Activated CD4-positive, alpha-beta T cell treated with anti-CD3 and anti-CD28 coated beads for 24 hours (primary cell): ENCODE measurements at places on chromosomes 12 and 14.

DNA sequence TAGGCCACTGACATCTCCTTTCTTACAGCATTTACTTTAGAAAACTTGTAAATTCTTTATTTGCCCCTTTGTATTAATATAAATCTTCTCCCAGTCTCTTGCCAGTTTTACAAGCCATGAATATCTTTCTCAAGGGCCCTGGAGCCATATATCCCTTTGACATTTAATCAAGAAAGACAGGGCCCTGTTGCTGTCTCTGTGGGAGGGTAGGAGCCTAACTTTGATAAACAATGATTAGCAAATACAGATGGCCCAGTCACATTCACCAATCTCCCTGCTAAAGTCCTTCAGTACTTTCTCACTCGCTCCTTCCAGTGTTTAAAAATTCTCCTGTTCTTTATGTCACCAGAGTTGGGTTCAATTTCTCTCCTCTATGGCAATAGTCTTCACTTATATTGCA is 479.8 kb upstream of the USP15 start:
- DNase-seq = no peak

DNA sequence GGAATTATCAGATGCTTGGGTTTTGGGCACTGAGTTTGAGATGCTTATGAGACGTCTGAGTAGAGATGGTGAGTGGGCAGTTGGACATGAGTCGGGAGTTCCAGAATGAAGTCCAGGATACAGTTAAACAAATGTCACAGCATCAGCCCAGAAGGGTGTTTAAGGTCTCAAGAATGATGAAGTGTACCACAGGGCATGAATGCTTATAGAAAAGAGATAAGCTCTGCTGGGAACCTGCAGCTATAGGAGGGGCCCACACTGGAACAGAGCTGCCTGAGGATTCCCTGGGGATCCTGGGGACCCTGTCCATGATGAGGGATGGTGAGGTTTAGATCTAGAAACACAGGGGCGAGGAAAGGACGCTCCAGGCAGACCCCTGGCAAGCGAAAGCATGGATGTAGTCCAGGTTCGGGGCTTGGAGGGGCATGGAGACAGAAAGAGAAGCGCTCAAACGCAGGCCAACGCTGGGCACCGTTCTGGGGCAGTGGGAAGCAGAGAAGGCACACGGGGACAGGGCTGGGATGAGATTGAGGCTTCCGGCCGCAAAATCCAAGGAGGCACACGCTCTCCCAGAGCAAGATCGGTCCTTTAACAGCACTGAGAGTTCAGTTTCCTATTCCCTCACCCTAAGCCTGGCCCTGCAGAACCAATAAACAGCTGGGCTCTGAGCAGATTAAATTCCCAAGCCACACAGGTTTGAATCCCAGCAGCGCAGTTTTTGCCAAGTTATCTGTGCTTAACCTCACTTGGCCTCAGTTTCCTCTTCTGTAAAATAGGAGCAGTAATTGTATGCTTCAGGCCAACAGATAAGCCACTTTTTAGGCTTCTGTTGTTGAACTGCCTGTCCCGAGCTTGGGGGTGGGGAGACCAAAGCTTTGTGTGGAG is 52.9 kb downstream of the EID3 start:
- DNase-seq = no peak

DNA sequence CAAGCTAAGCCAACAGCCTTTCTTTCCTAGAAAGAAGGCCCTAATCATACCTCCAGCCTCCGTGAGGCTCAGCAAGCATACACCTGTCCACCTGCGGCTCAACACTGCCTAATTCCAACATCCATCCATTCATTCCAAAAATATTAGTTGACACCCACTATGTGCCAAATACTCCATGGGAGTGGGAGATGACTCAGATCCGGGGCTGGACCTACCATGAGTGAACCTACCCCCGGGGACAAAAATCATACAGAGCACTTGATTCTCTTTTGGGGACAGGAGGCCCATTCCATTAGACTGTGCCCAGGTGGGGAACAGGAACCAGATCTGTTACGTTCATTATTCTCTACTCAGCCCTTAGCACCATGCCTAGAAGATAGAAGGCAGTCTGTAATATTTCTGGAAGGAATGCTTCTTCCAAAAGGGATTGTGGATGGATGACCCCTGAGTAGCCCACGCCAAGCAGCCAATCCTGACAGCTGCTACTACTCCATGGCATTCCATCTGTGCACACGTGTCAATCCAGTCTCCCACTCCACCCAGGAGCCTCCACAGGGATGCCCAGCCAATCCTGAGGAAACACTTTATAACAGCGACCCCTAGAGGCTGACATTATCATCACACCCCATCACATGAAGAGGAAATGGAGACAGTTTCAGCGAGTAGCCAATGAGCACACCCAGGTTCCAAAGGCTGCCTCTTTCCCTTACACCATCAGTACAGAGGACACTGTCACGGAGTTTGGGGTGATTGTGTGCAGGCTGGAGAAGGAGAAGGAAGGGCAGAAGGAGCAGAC is 170.7 kb downstream of the ESRRB start:
- no peak for DNase-seq

GRCh38 chr12:26825459-26826016 is 7.5 kb downstream of the ITPR2 start:
- no peak for DNase-seq

DNA sequence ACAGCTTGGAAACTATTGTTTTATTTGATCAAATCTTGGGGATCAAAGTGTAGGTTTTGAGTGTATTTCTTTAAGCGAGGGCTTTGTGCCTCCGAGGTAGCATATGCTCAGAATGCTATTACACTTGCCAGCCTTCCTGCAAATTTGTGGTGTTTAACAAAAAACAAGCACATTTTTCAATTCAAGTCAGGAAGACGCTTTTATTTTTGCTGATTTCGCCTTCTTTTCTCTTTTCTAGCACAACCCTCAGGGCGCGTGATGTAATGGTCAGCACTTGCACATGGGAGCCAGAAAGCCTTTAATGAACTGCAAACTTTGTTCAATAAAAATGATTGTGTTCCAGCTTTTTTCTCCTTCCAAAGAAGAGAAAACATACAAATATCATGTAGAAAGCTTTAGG is 466.5 kb downstream of the PRKD1 start:
- no peak for DNase-seq

- no peak for DNase-seq
Observed at GRCh38 chr12:25323581-25323982, 72.9 kb upstream of the KRAS start.

DNA sequence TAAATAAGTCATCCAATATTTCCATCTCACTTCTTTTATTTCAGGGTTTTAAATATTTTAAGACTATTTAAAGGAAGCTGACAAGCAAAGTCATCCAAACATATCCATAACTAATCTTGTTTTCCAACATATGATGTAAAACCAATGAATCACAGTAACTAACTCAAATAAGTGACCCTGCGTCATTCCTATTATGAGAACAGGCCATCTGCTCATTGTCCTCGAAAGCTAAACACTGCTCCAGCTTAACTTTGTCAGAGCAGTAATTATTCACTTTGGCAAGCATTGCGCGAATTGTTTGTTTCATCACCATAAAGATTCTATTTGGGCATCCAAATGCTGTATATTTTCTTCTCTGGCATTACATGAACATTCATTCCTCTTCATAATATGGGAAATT is 99.1 kb downstream of the CAPZA3 start:
- no peak for DNase-seq

DNA sequence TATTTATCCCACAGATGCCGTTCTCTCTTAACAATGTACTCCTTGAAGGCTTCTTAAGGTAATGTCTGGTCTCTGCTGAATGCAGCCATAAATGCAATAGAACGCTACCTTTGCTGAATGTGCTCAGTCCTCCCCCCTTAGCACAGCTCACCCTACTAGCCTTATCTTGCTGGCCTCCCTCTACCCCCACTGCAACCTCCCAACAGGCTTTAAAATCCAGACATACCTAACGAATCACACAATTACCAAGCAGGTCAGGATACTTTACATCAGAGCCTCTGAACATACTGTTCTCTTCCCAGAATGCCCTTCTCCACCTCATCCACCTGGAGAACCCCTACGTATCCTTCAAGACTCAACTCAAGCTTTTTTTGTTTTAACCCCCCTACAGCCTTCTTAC is 51.0 kb upstream of the CRADD start:
- no peak for DNase-seq

DNA sequence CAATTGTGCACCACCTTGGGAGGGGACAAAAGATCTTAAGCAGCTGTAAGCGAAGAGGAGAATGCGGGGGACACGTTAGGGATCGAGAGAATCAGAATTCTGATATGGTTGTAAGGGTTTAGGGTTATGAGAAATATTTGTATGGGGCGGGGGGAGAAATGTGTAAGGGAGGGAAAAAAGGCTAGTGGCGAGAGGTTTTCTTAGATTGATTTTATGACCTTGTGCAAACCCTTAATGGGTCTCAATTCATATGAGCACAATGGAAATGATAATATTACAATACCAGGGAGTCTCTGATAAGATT is 396 bp downstream of the NDUFA9 start:
- no peak for DNase-seq

- DNase-seq = no peak
Observed at GRCh38 chr14:90416720-90417119, 19.9 kb downstream of the CALM1 start.

DNA sequence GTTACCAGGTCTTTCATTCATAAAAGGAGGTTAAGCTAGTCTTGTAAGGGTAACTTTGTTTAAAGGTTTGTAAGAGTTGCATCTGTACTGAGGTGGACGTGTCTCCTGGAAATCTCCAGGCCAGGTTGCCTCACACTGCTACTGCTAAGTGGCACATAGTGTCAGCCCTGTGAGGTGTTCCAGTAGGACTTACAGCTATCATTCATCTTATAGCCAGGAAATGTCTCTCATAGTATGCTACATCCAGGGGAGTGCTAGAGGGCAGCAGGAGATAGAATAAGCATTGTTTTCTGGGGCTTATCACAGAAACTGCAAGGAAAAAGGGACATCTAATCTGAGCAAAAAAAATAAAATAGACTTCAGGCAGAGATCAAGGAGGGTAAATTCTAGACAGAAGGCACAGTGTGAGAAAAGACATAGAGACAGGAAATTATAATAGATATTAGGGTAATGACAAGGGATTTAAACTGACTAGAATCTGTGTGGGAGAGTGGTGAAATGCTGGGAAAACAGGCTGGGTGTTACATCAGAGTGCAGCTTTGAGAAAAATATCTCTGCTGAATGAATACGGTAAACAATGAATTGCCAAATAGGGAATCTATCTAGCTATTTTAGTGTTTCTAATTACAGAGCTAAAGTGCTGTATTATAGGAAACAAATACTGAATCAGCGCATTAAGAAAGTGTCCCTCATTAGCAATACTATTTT is 205.1 kb upstream of the ABCD2 start:
- no peak for DNase-seq

DNA sequence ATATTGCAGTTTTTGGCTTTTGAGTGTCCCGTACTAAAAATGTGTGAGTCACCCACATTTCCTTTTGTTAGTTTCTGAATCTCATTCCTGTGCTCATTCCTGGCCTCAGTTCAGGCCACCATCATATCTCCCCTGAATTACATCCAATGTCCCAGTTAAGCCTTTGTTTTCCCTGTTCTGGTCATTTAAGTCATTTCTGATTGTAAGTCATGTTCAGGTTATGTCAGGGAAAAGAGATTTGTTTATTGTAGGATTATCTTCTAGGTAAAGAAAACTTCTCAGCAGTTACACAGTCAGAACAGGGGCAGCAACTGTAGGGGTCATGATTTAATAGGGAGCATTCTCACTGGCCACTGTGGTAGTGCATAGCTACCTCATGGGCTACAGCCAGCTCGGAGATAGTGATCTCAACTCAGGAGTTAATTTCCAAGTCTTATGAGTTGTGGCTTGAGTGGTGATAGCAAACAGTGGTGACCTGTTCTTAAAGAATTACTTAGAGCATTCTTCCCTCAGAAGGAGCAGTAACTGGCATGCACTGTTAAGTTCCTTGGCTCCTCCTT is 6.7 kb downstream of the DDX47 start:
- no peak for DNase-seq

GRCh38 chr12:48572326-48572725 is 2.5 kb upstream of the LALBA start:
- DNase-seq = no peak

GRCh38 chr14:59238216-59238615 is 49.7 kb downstream of the DAAM1 start:
- no peak for DNase-seq

DNA sequence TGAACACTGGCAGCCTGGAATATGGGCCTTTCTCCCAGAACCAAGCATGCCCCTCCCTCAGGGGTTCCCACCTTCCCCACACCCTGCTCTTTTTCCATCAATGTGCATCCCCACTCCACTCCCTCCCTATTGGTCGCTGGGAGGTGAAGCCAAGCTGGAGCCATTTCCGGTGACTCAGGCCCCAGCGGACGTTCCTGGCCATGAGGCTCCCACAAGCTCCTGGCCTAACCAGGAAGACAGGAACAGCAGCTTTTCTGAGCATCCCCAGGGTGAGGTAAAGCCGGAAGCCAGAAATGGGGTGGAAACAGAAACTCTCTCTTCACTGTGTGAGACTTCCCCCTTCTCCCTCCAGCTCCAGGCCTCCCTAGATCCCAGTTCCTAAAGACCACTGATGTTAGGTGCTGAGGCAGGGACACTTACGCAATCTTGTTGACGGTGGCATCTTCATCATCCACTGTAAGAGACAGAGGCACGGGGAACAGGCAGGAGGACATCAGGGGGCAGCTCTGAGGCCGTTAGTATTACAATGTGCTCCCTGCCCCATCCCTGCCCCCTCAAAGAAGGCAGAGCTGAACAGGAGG is 5.1 kb downstream of the LMBR1L start:
- no peak for DNase-seq

DNA sequence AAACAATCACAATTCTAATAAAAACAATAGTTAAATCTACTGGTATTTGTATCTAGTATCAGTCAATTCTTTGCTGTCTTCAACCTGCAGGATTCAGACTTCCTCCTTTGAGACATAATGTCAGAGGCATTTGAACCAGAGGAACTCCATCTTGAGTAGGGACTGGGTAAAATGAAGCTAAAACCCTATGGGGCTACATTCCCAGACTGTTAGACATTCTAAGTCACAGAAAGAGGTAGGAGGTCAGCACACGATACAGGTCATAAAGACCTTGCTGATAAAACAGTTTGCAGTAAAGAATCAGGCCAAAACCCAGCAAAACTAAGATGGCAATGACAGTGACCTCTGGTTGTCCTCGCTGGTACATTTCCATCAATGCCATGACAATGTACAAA is 48.2 kb upstream of the MAP3K9 start:
- DNase-seq = no peak

GRCh38 chr12:52514471-52515318 is 5.5 kb downstream of the KRT5 start:
- no peak for DNase-seq

DNA sequence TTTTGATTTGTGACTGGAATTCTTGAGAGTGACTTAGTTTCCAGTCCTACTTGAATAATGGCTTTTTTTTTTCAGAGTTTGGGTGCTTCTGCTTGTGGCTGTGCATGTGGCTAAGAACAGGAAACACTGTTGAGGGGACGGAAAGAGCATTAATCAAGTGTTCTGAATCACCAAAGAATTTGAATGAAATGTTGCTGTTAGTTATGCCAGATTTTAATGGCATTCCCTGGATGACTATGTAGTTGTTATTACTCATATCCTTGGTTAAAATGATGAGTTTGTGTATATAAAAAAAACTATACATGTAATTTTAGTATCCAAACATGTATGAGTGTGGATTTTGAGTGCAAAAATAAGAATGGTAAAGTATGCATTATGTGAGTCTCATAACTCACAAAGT is 347.9 kb downstream of the BCAT1 start:
- no peak for DNase-seq
